ENCODE measurements at places on chromosomes 7 and 10. TPM values are rescaled to one million over a fixed set of nuclear protein-coding genes. Genes with fewer than 3 reads are reported as not detected.

- no peak for DNase-seq
These were observed 49.5 kb downstream of the IKZF1 start for GRCh38 chr7:50353894-50354595.

GRCh38 chr10:6197321-6197720 lies 5.4 kb upstream of the PFKFB3 start:
- DNase-seq: no peak

Gene NUTM2D
- total RNA-seq: 1.5 TPM

DNA sequence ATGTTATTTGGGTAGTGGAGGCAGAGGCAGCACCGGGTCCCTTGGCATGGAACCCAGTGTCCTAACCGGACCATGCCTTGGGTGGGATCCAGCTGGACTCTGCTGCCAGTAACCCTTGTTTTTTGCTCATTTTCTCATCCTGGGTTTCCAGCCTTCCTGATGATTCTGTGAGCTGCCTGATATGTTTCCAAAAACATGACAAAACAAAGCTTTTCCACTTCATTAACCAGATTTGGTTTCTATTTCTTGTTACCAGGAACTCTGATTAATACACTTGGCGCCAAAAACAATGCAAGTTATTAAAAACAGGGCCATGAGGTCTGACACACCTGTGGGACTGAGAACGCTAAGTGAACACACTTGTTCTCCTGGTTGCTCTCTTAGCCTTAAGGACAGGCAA lies 32.8 kb upstream of the DLG5 start:
- no peak for DNase-seq

Gene NRCAM
- 0.88 TPM for total RNA-seq

Gene GARIN1A
- total RNA-seq: 2.1 TPM

Gene NPSR1
- total RNA-seq: not detected

Gene FKBP14
- total RNA-seq: 40.9 TPM

Gene CTTNBP2
- 2.9 TPM for total RNA-seq

GRCh38 chr10:102113956-102114857 lies 6.0 kb downstream of the LDB1 start:
- peak; percentile 92 for DNase-seq

Gene PODXL
- total RNA-seq: 1.4 TPM

DNA sequence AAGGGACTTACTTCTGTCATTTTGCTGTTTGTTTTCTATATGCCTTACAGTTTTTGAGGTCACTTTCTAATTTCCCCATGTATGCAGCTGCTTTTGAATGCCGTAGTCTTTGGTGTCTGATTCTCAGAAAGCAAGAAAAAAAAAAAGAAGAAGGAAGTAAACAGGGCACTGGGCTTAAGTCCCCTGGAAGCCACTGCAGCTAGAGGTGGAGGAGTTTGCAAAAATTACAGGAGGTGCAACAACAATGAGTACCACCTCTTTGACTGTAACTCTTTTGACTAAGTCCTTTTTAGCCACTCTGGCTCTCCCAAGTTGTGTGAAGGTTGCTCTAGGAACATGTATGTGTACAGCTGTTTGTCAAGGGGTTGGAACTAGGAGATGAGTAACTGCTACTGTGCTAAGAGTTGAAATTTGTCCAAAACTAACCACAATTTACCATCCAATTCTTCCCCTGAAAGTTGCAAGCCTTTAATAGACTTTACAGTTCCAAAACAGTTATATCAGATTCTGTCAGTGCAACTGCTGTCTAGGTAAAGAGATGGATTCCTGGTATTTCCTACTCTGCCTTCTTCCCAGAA lies 588.0 kb upstream of the LRRN3 start:
- DNase-seq: no peak

DNA sequence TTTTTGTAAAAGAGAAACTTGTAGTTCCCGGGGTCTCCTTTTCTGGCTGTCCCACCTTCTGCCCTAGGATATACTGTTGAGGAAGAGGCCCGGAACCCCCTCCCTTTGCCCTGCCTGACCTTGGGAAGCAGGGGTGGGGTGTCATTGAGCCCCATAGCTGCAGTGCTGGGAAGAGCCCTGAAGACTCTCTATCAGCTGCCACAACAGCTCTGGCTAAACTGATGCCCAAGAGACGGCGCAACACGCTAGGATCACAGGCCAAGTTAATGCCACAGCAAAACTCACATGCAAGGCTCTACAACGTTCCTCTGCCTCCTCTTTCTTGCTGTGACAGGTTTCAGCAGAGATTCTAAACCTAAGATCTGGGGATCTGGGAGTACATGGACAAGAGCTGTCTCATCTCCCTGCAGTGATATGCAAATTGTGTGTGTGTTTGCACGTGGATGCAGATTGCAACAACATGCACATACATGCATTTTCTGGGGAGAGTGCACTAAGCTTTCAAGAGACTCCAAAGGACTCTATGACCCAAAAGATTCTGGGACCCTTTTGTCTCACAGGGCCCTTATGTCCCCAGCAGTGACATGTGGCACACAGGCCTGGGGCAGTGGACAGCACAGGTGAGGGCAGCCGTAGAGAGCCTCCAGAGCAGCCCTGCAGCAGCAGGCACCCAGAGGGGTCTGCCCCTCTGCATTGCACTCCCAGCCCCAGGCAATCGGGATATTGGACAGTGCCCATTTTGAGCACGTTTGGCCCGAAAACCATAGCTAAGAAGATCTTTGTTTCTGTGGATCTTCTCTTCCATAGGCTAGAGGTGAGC lies 2.5 kb downstream of the RASSF4 start:
- DNase-seq: peak; percentile 23

GRCh38 chr7:75630549-75630948 lies 108.2 kb downstream of the HIP1 start:
- DNase-seq: no peak

Gene ARMH3
- total RNA-seq: 9.1 TPM

Gene MSMB
- total RNA-seq: not detected

DNA sequence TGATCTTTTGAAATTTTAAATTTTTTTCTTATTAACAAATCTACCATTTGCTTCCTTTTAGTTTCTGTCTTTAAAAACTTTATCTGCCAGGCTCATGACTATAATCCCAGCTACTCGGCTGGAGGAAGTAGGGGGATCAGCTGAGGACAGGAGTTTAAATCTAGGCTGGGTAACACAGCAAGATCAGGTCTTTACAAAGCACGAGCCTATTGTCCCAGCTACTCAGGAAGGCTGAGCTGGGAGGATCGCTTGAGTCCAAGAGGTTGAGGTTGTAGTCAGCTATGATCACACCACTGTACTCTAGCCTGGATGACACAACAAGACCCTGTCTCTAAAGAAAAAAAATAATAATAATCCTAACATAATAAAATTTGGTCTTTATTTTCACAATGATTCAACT lies 17.5 kb downstream of the DPY19L1 start:
- no peak for DNase-seq

Gene MYL10
- total RNA-seq: not detected

- DNase-seq: no peak
These were observed 43.0 kb downstream of the TNS3 start for GRCh38 chr7:47538846-47539311.

DNA sequence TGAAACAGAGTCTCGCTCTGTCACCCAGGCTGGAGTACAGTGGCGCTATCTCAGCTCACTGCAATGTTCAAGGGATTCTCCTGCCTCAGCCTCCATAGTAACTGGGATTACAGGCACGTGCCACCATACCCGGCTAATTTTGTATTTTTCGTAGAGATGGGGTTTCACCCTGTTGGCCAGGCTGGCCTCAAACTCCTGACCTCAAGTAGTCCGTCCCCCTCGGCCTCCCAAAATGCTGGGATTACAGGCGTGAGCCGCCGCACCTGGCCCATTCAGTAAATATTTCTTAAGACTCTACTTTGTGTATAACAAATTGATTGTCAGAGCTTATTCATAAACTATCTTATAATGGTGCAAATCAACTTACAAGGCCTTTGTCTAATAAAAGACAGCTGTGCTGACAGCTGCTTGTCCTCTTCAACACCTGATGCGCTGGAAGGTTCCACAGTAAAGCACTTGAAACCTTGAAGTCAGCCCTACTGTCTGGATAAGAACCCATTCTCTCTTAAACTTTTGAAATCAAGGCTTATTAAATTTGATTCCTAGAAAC lies 14.7 kb downstream of the ECHDC3 start:
- DNase-seq: no peak

GRCh38 chr7:113582471-113582870 lies 336.3 kb downstream of the PPP1R3A start:
- DNase-seq: no peak

DNA sequence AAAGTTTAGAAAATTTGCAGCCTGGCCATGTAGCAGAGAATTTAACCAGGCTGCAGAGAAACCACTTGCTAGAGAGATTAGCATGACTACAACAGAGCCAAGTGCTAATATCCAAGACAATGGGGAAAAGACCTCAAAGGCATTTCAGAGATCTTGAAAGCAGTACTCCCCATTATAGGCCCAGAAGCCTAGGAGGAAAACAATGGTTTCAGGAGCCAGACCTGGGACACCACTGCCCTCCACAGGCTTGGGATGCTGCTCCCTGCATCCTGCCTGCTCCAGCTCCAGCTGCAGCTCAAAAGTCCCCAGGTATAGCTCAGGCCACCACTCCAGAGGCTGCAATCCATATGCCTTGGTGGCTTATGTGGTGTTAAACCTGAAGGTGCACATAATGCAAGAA lies 101.5 kb upstream of the TMEM72 start:
- no peak for DNase-seq

Gene ZNF804B
- not detected for total RNA-seq

Gene KIAA1549
- 3.3 TPM for total RNA-seq

Gene CYP26C1
- under 0.01 TPM for total RNA-seq

DNA sequence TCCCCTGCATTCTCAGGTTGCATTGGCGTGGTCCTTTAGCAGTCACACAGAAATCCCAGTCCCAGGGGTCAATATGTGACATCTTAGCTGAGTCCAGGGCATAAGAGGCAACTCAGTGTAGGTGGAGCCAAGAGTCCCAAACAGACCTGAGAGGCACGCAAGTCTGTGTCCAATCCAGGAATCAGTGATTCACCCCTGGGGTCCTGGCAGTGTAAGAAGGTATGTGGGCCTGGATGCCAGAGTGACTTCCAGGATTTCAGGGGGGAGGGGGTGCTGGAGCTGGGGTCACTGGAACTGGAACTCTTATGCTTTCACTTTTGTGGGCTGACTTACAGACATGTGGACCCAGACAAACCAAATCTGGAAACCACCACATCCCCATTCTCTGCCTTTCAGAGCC lies 26.8 kb downstream of the FRMPD2 start:
- no peak for DNase-seq

Gene AGR3
- total RNA-seq: not detected

Gene SOSTDC1
- total RNA-seq: under 0.01 TPM

DNA sequence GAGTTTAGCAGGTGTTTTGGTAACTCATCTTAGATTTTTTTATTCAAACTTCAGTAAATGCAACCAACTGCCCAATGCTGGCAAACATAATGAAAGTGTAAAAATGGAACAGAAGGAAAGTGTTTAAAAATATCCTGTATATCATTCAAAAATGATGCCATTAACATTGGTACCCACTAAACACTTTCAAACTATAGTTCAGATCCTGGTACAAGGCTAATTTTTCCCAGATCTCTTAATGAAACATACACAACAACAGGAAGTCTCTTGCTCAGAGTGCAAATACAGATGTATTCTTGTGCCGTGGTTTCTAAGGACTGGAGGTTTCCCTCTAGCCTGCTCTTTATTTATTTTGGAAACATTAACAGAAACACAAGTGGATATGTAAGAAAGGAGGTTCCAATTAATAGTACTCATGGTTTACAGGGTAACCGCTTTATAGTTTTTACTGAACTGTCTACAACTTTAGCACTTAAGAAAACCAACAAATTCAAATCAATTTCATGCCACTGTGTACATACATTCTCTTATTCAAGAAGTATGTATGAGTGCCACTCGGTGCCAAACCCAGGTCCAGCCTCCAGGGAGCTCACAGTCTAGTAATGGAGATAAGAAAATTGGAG lies 176.0 kb upstream of the AKR1E2 start:
- DNase-seq: peak; percentile 23

- DNase-seq: no peak
These were observed 34.7 kb downstream of the IMMP2L start for GRCh38 chr7:111527545-111527944.

Gene CCDC146
- 5.1 TPM for total RNA-seq

Gene PTPN20
- total RNA-seq: 9.1 TPM

Gene PDK4
- total RNA-seq: 0.36 TPM

Data from osteoblast (primary cell).